Adipocyte (in vitro differentiated cells): ENCODE measurements at places on chromosomes 4 and X.
A peak's percentile ranks its signal among the peaks of the same experiment; 100 is the strongest.

- DNase-seq, result no peak
Observed at GRCh38 chr4:105230287-105230686, 83.6 kb downstream of the TET2 start.

GRCh38 chr4:175772170-175772705, 39.8 kb downstream of the GPM6A start:
- no peak for DNase-seq

GRCh38 chr4:113311047-113311446, 261.6 kb downstream of the ANK2 start:
- no peak for DNase-seq

DNA sequence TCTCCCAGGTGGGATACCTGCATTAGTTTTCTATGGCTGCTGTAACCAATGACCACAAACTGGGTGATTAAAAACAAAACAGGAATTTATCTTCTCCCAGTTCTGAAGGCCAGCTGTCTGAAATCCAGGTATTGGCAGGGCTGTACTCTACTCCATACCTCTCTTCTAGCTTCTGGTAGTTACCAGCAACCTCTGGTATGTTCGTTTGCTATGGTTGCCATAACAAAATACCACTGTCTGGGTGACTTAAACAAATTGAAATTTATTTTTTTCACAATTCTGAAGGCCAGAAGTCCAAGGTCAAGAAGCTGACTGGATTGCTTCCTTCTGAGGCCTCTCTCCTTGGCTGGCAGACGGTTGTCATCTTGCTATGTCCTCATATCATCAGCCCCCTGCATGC, 642.1 kb upstream of the TENM3 start:
- peak; percentile 27 for DNase-seq

- DNase-seq, result peak; percentile 25
Observed at GRCh38 chr4:646460-646859, 21.1 kb downstream of the PDE6B start.

GRCh38 chr4:43564591-43564990, 672.1 kb downstream of the GRXCR1 start:
- DNase-seq, result no peak

- DNase-seq, result no peak
Observed at GRCh38 chr4:1065732-1066131, 47.6 kb downstream of the RNF212 start.

DNA sequence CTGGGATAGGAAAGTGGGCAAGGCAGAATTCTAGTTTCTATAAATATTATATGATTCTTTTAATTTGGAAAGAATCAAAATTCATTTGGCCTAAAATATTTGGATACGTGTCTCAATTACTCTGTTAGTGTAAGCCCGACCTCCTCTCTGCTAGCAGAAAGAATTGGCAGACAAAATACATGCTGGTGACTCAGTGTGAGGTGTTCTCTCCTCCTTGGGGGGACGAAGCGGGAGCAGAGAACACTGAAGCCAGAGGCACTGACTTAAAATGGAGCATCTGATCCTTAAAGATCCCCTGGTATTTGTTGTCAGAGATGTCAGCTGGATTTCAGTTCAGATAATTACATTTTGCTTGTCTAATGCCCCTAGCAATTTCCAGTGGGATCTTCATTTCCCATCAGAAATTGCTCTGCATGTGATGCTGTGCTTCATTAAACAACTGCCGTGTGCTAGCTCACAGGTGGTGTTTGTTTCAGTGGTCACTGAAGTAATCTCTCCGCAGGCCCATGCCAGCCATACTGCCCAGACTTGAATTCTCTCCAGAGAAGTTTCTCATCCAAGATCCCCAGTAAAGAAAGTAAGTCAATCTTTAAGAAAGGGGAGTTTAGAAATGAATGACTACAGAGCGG, 188.7 kb upstream of the TLL1 start:
- DNase-seq, result peak; percentile 19

DNA sequence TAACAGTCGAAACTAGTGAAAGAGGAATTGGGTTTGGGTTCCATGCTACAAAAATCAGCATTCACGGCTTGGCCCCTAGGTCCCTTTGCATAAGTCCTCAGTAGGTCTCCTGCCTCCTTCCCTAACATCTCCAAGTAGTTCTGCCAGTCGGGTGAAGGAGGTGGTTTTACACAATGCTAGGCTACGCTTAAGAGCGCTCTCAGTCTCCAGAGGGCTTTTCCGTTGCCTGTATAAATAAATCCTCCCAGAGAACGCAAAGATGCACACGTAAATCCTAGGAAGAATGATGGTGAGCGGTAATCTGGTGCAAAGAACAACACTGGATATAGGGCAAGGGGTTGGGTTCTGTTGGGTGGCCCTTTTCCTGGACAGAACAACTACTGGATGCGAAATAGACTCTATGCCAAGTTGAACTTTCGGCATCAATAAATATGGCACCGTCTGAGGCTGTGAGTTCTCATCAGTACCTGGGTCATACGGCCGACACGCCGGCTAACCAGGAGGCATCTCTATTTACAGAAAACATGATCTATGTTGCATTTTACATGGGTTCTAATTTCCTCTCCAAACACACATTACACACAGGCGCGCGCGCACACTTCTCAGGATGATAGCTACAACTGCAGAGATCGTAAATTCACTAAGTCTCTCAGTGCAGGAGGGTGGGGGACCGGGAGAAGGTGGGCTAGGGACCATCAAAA, 1.3 kb downstream of the CAMK2D start:
- peak; percentile 68 for DNase-seq
